NCI-H524 (cell line): ENCODE measurements at places on chromosomes 16 and 17.

DNA sequence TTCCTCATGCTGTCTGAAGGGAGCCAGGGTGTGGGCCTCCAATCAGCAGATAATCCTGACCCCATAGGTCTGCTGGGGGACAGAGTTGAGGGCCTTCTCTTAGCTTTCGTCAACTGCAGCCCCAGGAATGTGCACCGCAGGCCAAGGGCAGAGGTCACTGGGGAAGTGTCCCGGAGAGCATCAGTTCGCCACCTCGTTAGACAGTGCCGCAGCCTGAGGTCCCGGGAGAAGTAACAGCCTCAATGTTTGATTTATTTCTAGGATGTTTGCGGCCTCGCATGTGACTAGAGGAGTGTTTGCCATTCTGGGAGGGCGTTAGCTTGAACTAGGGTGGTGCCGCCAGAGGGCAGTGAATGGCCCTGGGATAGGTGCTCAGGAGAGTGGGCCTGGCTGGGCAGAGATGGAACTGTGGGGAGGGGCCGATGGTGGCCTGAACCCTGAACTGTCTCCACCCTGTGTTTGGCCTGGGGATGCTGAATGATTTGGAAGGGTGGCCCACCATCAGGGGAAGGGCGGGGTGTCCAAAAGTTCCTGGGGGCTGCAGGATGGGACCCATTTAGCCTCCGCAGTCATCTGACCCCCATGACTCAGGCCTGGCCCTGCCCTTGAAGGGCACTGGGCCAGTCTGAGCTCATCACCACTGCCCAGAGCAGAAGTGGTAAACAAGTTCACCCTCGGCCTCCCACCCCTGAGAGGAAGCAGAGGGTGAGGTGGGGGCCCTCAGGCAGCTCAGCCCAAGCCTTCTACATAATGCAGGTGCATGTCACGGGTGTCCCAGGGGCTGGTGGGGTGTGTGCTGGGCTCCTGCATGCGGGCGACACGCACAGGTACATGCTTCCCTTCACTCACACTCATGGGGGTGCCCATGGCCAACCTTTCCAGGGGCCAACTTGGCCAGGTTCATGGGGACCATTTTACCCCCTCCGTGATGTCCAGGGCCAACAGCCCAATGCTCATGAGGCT is 12.4 kb upstream of the TAC4 start:
- peak; percentile 14 for DNase-seq

DNA sequence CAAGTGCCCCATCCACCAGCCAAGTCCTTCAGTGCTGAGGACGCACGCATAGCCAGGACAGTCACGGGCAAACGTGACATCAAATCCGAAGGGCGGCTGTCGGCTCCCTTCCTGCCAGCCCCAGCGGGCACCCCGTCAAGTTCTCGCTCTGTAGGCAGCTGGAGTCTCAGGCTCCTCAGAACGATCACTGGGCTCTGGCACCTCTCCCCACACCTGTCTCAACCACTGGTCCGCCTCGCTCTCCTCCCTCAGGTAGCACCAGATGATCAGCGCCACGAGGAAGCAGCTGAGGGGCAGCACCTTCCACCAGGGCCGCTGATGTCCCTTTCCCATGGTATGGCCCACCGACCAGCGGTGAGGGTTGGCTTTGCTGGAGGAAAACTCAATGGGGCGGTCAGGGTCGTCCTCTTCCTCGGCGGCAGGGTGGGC is 422 bp downstream of the UQCC4 start:
- no peak for DNase-seq

DNA sequence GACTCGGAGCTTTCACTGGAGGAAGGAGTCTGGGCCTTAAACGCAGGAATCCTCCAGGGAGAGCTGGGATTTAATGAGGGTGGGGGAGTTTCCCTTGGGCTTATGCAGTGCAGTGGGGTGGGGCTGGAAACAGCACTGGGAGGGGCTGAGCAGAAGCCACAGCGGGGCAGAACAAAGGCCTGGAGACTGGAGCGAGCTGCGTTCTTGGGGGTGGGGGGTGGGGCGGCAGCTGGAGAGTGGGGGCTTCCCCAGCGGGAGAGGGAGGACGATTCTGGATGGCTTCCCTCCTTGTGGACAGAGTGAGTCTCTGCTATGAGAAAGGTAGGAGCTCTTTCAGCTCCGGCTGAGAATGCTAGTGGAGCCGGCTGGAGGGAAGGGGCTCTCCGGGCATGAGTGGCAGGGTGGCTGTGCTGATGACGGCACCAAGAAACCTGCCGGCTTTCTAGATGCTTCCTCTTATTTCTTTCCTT is 406.0 kb downstream of the SEC14L1 start:
- DNase-seq, result peak; percentile 65

DNA sequence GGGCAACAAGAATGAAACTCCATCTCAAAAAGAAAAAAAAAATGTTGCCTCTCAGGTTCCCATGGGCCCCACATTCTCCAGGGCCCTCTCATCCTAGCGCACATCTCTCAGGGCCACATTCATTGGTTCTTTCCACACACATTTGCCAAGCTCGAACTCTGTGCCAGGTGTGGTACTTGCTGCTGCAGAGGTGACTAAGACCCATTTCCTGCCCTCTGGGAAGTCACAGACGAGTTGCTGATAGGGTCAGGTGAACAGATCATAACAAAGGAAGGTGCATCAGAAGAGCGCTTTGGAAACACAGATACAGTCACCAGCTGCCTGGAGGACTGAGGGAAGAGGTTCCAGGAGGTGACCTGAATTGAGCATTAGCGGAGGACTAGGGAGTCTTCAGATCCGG is 1.0 kb downstream of the GSDMA start:
- DNase-seq, result no peak

GRCh38 chr17:44268709-44269534 is 987 bp upstream of the SLC4A1 start:
- no peak for DNase-seq

- no peak for DNase-seq
Observed at GRCh38 chr16:8831450-8831849, 33.8 kb downstream of the PMM2 start.

DNA sequence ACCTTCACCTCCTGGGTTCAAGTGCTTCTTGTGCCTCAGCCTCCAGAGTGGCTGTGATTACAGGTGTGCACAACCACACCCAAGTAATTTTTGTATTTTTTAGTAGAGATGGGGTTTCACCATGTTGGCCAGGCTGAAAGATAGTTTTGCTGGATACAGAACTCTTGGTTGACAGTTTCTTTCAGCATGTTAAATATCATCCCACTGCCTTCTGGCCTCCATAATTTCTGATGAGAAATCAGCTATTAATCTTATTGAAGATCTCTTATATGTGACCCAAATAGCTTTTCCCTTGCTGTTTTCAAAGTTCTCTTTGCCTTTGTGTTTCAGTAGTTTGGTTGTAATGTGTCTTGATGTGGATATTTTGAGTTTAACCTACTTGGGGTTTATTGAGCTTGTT is 50.3 kb upstream of the BRD7 start:
- no peak for DNase-seq

- no peak for DNase-seq
Observed at GRCh38 chr16:53626161-53626560, 77.5 kb downstream of the RPGRIP1L start.
